Stromal cell of bone marrow (primary cell): ENCODE measurements at places on chromosomes 4 and X.

DNA sequence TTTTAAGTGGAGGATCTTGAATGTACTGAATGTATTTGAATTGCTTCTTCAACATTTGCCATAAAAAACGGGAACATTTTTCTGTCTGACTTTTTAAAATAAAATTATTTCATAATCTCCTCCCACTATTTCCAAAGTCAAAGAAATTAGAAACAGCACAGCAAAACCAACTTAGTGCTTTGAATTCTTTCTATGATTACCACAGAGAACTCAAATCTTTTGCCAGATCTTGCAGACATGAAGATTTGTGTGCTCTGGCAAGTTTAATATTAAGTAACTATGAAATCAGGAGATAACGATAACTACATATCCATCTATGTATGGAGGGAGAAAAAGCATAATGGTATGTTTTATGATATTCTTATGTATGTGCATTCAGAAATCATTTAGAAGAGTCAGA, 982.2 kb downstream of the PCDH7 start:
- DNase-seq, result no peak

GRCh38 chr4:163591614-163592020, 97.1 kb downstream of the TMA16 start:
- DNase-seq, result no peak

GRCh38 chrX:119190831-119191230, 45.3 kb upstream of the PGRMC1 start:
- no peak for DNase-seq

DNA sequence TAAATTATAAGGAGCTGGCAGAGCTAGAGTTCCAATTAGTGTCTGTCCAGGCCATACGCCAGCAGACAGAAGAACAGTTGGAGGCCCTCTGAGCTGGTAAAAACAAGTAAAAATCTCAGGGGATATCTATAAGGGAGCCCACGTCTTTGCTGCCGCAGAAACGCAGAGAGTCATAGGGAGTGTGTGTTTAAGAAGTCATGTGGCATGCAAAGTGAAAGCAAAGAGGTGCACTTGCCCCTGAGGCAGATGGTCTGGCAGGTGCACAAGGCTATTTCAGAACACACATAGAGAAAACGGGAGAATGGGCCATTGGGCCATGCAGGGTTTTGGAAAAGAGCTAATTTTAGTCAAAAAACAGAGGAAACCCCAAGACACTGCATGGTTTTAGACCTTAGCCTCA, 92.7 kb downstream of the NAP1L3 start:
- DNase-seq, result no peak

- no peak for DNase-seq
Observed at GRCh38 chrX:80747832-80748231, 61.8 kb downstream of the BRWD3 start.

DNA sequence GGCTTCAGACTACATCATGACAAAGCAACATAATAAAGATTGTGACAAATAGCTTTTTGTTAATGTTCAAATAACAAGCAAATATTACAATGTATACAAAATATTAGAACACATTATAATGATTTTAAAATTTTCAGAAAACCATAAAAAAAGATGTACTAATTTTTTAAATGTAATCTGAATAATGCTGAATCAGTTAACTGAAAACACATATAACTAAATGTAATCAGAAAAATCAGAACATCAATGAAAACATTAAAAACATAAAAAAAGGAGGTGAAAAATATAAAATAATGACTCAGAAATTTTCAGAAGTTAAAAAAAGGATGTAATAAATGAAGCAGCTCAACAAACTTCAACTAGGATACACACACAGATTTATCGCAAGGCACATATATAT, 53.5 kb downstream of the ZNF721 start:
- DNase-seq, result no peak

DNA sequence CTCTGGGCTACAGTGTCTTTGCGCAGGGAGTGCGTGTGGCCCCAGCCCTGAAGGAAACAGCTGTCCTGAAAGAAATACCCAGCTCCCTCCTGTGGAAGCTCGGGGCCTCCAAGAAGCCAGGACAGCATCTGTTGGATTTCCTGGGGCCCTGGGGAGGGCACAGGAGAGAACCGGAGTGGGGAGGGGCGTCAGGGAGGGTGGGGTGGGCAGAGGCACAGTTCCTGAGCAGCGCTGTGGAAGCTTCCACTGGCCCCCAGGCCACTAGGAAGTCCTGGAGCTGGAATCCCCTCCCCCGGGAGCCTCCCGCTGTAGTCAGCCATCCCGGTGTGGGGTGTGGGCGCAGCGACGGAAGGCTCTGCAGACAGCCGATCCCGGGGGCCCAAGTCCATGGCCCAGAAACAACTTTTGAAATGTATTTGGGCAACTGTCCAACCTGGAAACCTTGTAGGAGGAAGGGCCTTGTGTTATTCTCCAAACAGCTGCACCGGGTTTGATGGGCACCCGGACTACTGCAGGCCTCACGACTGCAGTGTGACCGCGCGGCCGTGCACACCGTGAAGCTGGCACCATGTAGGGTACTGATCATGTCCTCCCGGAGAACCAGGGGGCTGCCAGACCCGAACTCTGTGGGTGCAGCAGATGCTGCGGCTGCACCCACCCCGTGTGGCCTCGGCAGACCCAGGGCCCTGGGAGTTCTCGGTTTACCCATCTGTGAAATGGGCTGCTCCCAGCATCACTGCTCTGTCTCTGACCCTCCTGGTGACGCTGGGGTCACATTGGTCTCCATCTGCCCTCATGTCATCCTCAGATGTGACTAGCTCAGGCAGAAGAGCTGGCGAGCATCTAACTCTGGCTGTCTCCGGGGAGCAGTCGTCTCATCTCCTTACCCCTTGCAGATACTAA, 68.5 kb upstream of the HMX1 start:
- no peak for DNase-seq

- DNase-seq, result peak; percentile 8
Observed at GRCh38 chrX:27728291-27728690, 79.5 kb upstream of the MAGEB10 start.

DNA sequence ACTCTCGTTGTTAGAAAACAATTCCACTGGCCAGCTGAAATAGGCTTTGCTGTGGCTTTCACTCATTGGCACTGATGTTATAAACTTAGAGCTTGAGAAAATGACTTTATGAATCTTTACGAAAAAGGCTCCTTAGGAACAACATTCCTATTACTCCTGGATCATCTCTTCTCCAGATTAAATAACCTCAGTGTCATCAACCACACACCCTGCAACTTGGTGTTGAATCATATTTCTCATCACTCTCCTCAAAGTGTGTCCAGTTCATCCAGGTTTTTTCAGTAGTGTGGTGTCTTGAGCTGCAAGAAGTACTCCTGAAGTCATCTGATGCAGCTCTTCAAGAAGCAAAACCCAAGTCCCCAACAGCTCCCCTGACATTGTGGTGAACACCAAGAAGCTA, 28.1 kb upstream of the ANOS1 start:
- DNase-seq, result no peak

GRCh38 chr4:182250446-182250845, 7.2 kb downstream of the TENM3 start:
- DNase-seq, result no peak

DNA sequence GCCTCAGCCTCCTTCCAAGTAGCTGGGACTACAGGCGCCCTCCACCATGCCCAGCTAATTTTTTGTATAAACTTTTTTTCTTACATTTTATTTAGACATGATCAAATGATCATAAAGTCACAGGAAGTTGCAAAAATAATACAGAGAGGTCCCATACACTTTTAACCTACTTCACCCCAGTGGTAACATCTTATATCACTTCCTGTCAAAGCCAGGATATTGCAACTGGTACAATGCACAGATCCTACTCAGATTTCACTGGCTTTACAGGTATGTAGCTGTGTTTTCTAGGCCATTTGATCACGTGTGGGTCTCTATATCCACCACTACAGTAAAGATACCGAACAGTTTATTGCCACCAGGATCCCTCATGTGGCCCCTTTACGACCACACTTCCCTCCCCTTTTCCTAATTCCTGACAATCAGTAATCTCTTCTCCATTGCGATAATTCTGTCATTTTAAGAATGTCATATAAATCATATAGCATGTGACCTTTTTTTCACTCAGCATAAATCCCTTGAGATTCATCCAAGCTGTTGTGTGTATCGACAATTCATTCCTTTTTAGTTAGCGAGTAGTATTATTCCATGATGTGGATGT, 18.0 kb downstream of the RPS6KA3 start:
- no peak for DNase-seq

DNA sequence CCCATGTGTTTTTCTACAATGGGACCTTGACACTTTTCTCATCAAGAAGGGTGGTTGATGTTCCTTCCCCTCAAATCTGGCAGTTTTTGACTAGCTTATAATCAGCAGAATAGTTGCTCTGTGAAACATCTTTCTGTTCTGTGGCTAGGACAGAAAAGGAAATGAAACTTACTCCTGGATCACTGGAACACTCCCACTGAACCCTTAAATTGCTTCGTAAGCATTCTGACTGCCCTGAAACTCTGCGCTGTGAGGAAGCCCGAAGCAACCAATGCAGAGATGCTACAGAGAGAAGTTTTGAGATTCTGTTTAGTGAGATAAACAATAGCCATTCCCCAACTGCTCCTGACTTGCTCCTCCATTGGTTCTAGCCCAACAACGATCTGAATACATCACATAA, 602.2 kb downstream of the CENPC start:
- DNase-seq, result no peak

DNA sequence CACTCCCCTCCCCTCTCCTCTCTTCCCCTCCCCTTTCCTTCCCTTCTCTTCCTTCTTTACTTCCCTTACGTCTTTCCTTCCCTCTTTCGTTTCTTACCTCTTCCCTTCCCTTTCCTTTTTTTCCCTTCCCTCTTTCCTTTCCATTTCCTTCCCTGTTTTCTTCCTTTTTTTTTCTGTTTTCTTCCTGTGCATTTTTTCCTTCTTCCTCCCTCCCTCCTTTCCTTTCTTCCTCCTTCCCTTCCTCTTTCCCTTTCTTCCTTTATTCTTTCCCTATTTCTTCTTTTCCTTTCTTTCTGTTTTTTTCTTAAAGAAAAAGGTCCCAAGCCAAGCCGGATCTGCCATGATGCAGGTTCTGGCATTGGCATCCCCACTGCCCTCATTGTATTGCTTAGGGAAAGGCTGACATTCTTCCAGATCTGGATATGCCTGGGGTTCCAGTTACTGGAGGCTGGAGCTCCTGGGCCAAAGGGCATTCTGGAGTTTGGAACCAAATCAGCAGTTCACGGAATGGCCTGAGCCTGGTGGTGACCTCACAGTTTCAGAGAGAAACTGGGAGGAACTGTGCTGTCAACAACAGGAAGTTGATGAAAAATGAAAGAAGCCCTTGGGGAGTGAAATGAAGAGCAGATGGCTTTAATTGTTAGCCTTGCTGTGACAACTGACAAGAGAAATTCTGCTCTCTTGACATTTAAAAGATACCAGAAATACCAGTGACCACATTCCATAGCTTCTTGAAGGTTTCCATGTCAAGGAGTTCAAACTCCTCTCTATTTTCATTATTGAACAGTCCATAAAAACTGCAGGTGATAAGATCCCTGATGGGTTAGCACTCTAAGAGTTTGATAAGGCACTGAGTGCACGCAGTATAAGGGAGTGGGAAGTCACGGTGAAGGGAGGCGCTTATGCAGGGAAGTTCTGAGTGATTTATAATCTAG, 622.1 kb downstream of the SPRY1 start:
- peak; percentile 27 for DNase-seq

GRCh38 chrX:118474586-118474985, 21.0 kb upstream of the DOCK11 start:
- peak; percentile 12 for DNase-seq

DNA sequence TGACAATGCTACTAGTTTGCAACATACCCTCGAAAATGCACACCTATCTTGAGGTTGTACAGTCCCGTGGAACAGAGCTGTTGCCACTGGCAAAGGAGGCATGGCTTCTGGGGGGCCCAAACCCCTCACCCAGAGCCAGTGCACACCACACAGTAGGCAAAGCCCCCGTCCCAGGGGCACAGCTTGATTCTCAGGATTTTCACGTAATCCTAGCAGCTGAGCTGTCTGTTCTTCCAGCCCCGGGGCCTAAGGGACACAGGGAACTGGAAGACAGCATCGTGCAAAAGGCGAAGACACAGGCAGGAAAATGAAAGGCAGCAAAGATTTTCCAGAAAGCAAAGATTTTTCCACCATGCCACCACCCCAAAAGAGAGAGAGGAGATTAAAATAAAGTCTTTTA, 77.2 kb downstream of the JAKMIP1 start:
- DNase-seq, result no peak

DNA sequence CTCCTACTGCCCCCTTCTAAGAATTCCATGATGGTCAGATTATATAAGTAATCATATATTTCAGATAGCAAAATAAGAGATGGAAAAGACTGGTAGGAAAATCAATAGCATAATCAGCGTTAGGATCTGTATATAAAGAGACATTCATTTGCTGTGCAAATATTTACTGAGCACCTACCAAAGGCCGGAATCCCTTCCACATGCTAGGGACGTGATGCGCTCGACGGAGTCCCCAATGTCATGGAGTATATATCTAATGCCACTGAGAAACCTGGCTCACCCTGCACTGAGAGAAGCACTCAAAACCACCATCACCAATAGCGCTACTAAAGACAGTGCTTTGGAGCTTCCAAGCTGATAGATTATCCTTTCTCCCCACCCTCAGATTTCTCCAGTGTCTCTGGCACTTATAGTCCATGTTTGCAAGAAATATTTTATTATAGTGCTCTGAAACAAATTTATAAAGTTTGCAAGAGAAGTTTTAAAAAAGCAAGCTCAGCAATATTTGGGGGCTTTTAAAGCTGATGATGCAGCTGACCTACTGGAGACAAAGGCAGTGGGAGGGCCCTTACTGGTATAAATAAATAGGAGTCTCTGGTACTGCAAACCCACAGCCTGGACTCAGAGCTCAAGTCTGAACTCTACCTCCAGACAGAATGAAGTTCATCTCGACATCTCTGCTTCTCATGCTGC, at the start of gene CXCL13:
TSS of gene CXCL13 (plus strand) at position 611 of the 693 bp plus-strand sequence. CDS start at position 657, 46 bp downstream.
- no peak for DNase-seq

DNA sequence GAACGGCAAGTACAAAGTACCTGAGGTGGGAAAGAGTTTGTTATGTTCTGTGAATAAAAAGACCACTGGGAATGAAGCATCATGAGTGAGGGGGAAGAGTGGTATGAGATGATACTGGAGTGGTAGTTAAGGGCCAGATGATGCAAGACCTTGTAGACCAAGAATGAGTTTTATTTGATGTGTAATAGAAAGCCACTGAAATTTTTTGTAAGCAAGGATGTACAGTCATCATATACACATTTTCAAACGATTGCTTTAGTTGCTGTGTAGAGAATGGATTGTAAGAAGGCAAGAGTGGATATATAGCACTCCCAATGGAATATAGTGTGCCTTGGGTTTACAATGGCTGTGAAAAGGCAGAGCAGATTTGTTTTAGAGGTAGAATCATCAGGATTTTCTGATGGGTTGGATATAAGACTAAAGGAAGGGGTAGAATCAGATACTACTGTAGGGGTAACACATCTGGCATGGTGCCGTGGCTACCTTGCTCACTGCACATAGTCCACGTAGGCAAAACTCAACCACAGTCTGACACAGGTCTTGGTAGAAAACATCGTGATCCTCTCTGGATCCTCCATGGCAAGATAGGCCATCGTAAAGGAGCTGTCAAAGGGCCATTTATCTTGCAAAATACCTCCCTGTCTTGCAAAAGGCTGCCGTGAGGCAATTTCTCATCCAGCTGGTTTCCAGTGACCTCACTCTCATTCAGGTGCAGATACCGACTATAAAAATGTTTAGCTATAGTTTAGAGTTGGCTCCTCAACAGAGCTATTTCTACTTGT, 14.9 kb downstream of the TIFA start:
- no peak for DNase-seq
